Left lobe of liver (tissue), 2 donors: ENCODE measurements at places on chromosomes 3 and 15. TPM values are rescaled to one million over a fixed set of nuclear protein-coding genes. Genes with fewer than 3 reads are reported as not detected.

Gene DNAH12
- 0.20 TPM for total RNA-seq

Gene PTH1R
- total RNA-seq = 24.6 TPM

- DNase-seq = no peak
Measured at GRCh38 chr3:33373082-33373437, 67.1 kb downstream of the UBP1 start.

Gene GNAT1
- total RNA-seq = 0.08 TPM
